ENCODE measurements at places on chromosomes 11 and 22.

- no peaks in the 10 kb centered on the region for H3K27me3 ChIP-seq
- no peaks in the 10 kb centered on the region for H3K4me1 ChIP-seq
- H3K4me3 ChIP-seq: no peak overlapping the region
- peaks cover 81% of the 10 kb centered on the region for H3K36me3 ChIP-seq
Measured at GRCh38 chr22:20571078-20571503, 63.7 kb downstream of the MED15 start.

DNA sequence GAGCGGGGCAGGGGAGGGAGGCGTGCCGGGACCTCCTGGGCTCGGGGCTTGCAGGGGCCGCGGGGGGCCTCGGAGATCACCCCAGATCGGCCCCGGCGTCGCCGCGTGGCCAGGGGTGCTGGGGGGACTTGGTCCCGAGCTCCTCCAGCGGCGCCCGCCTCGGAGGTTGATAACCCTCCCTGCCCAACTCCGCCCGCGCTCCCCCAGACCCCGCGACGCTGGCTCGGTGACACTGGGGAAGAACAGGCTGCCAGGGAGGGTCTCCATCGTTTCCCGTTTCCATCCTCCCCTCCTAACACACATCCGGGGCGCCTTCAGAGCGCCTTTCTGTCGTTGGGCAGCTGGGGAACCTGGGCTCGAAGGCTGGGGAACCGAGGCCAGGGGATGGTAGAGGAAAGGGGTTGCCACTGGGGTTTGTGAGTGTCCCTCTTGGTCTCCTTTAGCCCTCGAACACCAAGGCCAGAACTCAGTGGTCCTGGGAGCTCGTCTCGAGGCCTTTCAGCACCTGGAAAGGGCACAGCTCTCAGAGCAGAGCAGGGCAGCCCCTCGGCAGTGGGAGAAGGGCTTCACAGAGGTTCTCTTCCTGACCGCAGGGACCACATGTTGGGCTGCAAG is 431 bp downstream of the SLC37A2 start:
- peak overlapping the region; percentile 38 for H3K4me3 ChIP-seq
- no peaks in the 10 kb centered on the region for H3K4me1 ChIP-seq
- H3K27ac ChIP-seq: no peak overlapping the region
- DNase-seq: no peak

- H3K36me3 ChIP-seq: no peaks in the 10 kb centered on the region
- H3K4me1 ChIP-seq: no peaks in the 10 kb centered on the region
- H3K27me3 ChIP-seq: peaks cover 48% of the 10 kb centered on the region
- no peak overlapping the region for H3K4me3 ChIP-seq
Measured at GRCh38 chr11:128506356-128506755, 81.0 kb downstream of the ETS1 start.

DNA sequence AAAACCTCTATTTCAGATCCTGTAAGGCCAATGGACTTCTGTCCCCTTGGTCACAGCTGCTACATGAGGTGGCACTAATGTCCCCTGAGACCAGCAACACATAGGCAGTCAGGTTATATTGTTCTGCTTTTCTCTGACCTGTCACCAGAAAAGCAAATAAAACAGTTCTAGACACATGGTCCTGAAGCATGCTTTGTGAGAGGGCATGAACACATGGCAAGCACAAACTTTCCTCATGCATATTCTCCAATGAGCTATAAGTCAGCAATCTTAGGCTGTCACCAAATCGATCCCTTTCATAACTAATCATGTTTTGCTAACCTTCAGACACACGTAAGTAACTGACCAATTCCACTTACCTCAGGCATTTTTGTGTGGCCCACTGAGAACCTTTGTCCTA is 225.4 kb upstream of the ZC3H12C start:
- H3K27ac ChIP-seq: no peak overlapping the region
- no peak overlapping the region for H3K4me3 ChIP-seq
- peaks cover 23% of the 10 kb centered on the region for H3K4me1 ChIP-seq
- no peaks in the 10 kb centered on the region for H3K27me3 ChIP-seq
- H3K36me3 ChIP-seq: no peaks in the 10 kb centered on the region
- DNase-seq: no peak

DNA sequence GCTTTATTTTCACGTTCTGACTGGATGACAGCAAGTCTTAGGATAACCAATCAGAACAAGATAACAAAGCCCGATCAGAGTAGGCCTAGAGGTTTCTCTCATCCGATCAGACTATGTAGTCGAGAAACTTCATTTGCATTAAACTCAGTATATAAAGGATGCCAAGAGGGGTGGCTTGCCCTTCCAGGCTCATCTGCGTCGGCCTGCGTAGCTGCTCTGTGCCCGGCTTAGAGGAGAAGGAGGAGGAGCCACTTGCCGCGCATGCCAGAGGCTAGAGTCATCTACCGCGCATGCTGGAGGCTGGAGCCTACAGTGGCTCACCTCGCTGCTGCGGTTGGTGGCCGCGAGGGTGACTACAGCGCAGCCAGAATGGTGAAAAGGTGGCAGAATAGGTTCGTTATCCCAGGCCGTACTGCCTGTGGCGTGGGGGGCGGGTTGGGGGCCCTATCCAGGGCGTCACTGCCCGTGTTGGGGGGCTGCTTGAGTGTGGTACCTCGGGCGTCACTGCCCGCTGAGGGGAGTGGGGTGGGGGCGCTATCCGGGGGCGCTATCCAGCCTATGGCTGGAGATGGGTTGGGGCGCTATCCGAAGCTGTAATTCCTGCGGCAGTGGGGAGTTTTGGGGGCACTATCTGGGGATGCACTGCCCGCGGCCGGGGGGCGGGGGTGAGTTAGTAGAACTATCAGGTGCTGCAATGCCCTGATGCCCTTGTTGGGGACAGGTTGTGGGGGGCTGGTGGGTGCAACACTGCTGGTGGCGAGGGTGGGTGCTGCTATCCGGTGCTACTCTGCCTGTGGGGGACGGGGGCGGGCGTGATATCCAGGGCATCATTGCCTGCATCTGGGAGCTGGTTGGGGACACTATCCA is at the start of gene RFPL2:
RFPL2 (minus strand) TSS at position 218 of the 867 bp plus-strand sequence. CDS start 2,622 bp downstream, outside the sequence.
- no peak within 1 kb of the TSS for H3K27ac ChIP-seq
- peak; percentile 88 for DNase-seq
- peak within 1 kb of the TSS; percentile 46 for H3K4me3 ChIP-seq
- H3K36me3 ChIP-seq: no peaks in the 10 kb centered on the region
- peaks cover 18% of the 10 kb centered on the region for H3K27me3 ChIP-seq

- DNase-seq: peak; percentile 90
- H3K4me1 ChIP-seq: peaks cover 19% of the 10 kb centered on the region
- no peaks in the 10 kb centered on the region for H3K27me3 ChIP-seq
- no peaks in the 10 kb centered on the region for H3K36me3 ChIP-seq
- no peak overlapping the region for H3K27ac ChIP-seq
Measured at GRCh38 chr22:42331014-42331413, 60.6 kb upstream of the TCF20 start.

DNA sequence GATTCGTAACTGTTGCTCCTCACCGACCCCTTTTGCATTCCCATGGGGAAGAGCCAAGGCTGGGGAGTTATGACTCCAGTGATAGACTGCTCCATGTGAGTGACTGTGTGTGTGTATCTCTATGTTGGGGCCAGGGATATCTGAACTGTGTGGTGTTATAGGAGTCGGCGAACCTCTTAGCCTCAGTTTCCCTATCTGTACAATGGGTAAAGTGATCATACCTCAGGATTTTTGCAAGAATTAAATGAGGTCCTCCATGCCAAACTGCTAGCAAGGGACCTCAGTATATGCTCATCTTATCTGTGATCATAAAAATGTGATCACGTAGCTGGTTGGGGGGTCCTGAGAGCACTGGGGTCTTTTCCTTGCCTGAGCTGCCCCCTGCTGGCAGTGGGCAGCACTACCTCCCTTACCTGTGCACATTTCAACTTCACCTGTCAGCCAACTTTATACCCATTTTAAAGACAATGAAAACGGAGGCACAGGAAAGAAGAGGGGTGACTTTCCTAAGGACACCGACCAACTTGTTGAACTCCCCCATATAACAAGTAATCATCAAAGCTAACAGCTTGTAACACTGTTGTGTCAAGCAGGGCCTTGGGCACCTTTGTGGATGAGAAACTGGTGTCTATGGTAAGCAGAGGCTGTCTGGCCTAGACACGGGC is 1.4 kb upstream of the DPP3 start:
- peak; percentile 47 for DNase-seq
- peak overlapping the region; percentile 87 for H3K4me3 ChIP-seq
- peaks cover 10% of the 10 kb centered on the region for H3K36me3 ChIP-seq
- H3K27ac ChIP-seq: peak overlapping the region; percentile 91
- no peaks in the 10 kb centered on the region for H3K27me3 ChIP-seq

- H3K27me3 ChIP-seq: no peaks in the 10 kb centered on the region
- H3K4me1 ChIP-seq: peaks cover 6% of the 10 kb centered on the region
- DNase-seq: no peak
- no peaks in the 10 kb centered on the region for H3K36me3 ChIP-seq
- H3K27ac ChIP-seq: peak overlapping the region; percentile 43
Measured at GRCh38 chr11:69540118-69541000, 58.9 kb downstream of the LINC01488 start.

DNA sequence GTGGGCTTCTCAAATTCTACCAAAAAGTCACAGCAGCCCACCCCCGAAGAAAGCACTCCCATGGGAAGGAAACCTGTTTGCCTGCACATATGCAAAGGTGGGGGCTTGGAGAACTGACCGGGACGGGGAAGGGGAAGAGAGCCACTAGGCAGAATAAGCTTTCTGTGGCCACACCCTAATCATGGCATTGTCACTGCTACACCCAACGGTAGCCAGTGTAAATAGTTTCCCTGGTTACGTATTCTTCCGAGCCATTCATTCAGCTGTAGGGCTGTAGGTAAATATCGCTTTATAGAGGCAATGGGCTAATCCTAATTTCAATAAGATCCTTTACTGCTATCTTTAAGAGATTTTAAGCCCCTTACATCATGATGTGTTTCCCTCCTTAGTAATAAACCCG is 61.7 kb downstream of the PRDM11 start:
- H3K27ac ChIP-seq: no peak overlapping the region
- H3K27me3 ChIP-seq: no peaks in the 10 kb centered on the region
- H3K4me3 ChIP-seq: no peak overlapping the region
- no peaks in the 10 kb centered on the region for H3K36me3 ChIP-seq
- no peak for DNase-seq

DNA sequence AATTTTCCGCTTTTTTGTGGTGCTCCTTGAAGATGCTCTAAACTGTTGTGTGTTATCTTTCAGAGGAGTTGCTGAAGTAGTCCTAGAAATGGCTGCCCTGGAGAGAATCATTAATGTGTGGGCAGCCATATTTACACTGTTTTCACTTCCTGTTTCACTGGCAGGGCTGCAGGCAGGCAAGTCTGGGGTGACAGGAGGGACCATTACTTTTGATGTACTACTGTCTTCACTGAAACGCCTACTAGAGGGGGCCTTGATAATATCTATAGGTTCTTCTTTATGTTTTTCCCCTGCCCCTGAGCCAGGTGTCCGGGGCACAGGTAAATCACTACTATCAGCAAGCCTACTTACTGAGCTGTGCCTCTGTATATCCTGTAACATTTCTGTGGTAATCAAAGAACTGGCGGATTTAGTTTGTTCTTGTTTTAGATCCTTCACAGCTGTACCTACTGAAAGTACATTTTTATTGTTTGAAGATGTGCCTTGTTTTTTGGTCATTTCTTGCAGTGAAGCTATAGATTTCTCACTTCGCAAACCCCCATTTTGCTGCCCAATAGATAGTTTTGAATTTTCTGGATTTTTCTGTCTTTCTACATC is 39.7 kb downstream of the ACAT1 start:
- no peaks in the 10 kb centered on the region for H3K27me3 ChIP-seq
- peaks cover 56% of the 10 kb centered on the region for H3K36me3 ChIP-seq
- no peak overlapping the region for H3K4me3 ChIP-seq

GRCh38 chr11:10770626-10771254 is 19.7 kb downstream of the CTR9 start:
- H3K27me3 ChIP-seq: no peaks in the 10 kb centered on the region
- peak; percentile 45 for DNase-seq
- no peak overlapping the region for H3K27ac ChIP-seq
- H3K36me3 ChIP-seq: peaks cover 76% of the 10 kb centered on the region

- H3K27me3 ChIP-seq: no peaks in the 10 kb centered on the region
- H3K4me1 ChIP-seq: peaks cover 3% of the 10 kb centered on the region
- DNase-seq: no peak
- H3K4me3 ChIP-seq: no peak overlapping the region
- H3K27ac ChIP-seq: no peak overlapping the region
- peaks cover 3% of the 10 kb centered on the region for H3K36me3 ChIP-seq
Measured at GRCh38 chr22:21450320-21450831, 16.8 kb upstream of the TMEM191C start.

DNA sequence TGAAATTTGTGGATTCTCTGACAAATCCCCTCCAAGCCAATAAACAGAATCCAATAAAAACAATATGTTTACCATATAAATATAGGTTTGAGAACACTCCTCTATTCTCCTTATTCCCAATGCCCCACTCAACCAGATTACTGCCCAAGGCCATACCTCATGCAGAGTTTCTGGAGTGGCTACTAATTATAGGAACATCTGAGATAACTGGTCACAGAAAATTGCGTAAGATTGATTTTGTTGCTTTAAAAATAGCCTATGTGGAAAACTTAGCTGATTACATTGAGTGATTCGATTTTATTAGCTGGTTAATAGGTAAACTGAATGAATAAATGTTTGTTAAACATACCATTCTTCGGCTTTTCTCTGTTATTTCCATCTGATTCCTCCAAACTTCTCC is 48.0 kb downstream of the ME3 start:
- no peaks in the 10 kb centered on the region for H3K4me1 ChIP-seq
- no peak for DNase-seq
- H3K27me3 ChIP-seq: no peaks in the 10 kb centered on the region
- no peak overlapping the region for H3K27ac ChIP-seq
- no peaks in the 10 kb centered on the region for H3K36me3 ChIP-seq

GRCh38 chr22:28927630-28928029 is 44.3 kb downstream of the ZNRF3 start:
- DNase-seq: no peak
- H3K27ac ChIP-seq: no peak overlapping the region
- H3K4me3 ChIP-seq: no peak overlapping the region
- no peaks in the 10 kb centered on the region for H3K36me3 ChIP-seq

GRCh38 chr11:13152736-13153541 is 124.7 kb upstream of the BMAL1 start:
- H3K27me3 ChIP-seq: peaks cover 7% of the 10 kb centered on the region
- H3K27ac ChIP-seq: no peak overlapping the region
- no peak for DNase-seq

- no peaks in the 10 kb centered on the region for H3K27me3 ChIP-seq
- no peak overlapping the region for H3K27ac ChIP-seq
- no peak for DNase-seq
- no peaks in the 10 kb centered on the region for H3K36me3 ChIP-seq
- H3K4me1 ChIP-seq: no peaks in the 10 kb centered on the region
Measured at GRCh38 chr11:12212821-12213185, 102.4 kb downstream of the MICAL2 start.

GRCh38 chr11:23903044-23903704 is 593.7 kb upstream of the LUZP2 start:
- no peaks in the 10 kb centered on the region for H3K27me3 ChIP-seq
- H3K27ac ChIP-seq: no peak overlapping the region
- no peaks in the 10 kb centered on the region for H3K4me1 ChIP-seq

GRCh38 chr11:35033011-35033410 is 106.0 kb upstream of the CD44 start:
- no peak for DNase-seq
- H3K27ac ChIP-seq: no peak overlapping the region
- peaks cover 9% of the 10 kb centered on the region for H3K27me3 ChIP-seq
- no peak overlapping the region for H3K4me3 ChIP-seq
- peaks cover 20% of the 10 kb centered on the region for H3K4me1 ChIP-seq
- no peaks in the 10 kb centered on the region for H3K36me3 ChIP-seq

- H3K27me3 ChIP-seq: peaks cover 23% of the 10 kb centered on the region
- H3K4me3 ChIP-seq: no peak overlapping the region
- H3K36me3 ChIP-seq: no peaks in the 10 kb centered on the region
- H3K4me1 ChIP-seq: no peaks in the 10 kb centered on the region
- H3K27ac ChIP-seq: no peak overlapping the region
- no peak for DNase-seq
Measured at GRCh38 chr11:13972944-13973343, 10.4 kb downstream of the SPON1 start.

All from A673 (cell line).